ENCODE measurements at places on chromosomes 4 and X. TPM values are rescaled to one million over a fixed set of nuclear protein-coding genes. Genes with fewer than 3 reads are reported as not detected.

DNA sequence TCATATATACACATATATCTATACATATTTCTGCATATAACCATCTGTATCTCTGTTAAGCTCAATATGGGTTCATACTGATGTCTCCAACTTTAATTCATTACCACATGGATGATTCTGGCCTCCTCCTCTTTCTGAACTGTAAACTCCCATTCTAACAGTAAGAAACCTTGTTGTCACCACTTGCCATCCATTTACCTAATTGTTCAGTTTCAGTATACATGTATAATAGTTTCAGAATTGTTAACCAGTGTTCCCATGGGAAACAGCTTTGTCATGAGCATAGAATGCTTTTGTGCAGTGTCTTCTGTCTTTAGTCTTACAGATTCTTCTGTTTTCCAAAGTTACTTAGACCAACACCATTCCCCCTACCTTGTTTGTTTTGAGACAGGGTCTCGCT, 35.9 kb downstream of the SLC9A6 start:
- DNase-seq, result no peak

- no peak for DNase-seq
Observed at GRCh38 chrX:15204130-15204751, 65.6 kb downstream of the ASB9 start.

- no peak for DNase-seq
Observed at GRCh38 chrX:135420831-135421230, 913 bp upstream of the SMIM10L2A start.

DNA sequence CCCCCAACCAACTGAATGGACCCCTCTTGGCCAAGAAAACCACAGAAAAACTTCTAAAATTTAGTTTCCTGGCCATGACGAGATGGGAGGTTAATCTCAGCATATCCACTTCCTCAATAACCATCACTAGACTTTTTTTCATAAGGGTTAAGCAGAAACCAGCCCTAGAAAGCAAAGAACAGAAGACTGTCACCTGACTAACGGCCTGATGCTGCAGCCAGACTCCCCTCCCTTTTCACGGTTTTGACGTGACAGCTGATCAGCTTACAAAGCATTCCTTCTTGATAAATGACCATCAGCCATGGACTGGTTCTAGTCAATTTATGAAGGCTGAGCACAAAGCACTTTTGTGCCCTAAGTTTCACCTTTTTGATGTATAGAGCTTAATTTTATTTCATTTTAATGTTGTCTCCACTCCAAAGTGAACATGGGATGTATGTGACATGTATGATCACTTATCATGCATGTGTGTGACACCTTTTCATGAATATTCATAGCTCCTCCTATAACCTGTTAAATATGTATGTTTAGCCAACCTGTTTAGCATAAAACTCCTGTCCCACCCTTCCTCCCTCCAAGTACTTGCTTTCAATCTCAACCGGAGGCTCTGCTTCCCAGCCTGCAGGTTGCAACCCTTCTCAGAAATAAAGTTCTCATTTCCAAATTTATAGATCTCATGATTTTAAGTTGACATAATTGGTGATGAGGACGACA, 56.3 kb downstream of the SERTM2 start:
- no peak for DNase-seq

DNA sequence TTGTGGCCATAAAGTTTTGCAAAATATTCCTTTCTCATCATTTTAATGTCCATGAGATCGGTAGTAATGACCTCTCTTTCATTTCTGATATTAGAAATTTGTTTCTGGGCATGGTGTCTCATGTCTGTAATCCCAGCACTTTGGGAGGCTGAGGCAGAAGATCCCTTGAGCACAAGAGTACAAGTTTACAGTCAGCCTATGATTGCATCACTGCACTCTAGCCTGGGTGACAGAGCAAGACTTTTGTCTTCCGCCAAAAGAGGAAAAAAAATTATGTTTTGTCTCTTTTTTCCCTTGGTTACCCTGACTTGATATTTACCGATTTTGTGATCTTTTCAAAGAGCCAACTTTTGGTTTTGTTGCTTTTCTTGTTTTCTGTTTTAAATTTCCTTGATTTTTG, 10.8 kb upstream of the NKAP start:
- DNase-seq, result no peak

DRD5 gene
- not detected for polyA plus RNA-seq

PNMA5 gene
- polyA plus RNA-seq, result 0.04 TPM

RBMXL3 gene
- polyA plus RNA-seq, result not detected

GRCh38 chr4:182189103-182189878, 53.9 kb upstream of the TENM3 start:
- no peak for DNase-seq

ARL9 gene
- 0.23 TPM for polyA plus RNA-seq

GRCh38 chr4:165129924-165130323, 17.3 kb upstream of the TMEM192 start:
- no peak for DNase-seq

CENPVL3 gene
- not detected for polyA plus RNA-seq

DNA sequence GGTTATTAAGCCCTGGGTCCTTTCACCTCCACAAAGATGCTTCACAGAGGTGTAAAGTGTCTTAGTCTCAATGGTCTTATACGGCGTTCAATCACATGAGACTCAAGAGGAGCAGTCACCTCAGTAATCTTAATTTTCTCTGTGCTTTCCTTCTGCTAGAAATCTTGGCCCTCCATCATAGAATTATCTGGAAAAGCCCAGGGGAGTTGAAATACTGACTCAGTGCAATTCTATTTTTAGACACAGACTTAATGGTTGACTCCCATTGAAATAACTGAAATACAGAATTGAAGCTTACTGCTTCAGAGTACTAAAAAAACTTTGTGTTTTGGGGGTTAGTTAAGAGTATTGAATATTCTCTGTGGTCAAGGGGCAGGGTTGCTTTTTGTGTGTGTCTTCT, 94.5 kb upstream of the IL15 start:
- no peak for DNase-seq

TRIML2 gene
- not detected for polyA plus RNA-seq

DNA sequence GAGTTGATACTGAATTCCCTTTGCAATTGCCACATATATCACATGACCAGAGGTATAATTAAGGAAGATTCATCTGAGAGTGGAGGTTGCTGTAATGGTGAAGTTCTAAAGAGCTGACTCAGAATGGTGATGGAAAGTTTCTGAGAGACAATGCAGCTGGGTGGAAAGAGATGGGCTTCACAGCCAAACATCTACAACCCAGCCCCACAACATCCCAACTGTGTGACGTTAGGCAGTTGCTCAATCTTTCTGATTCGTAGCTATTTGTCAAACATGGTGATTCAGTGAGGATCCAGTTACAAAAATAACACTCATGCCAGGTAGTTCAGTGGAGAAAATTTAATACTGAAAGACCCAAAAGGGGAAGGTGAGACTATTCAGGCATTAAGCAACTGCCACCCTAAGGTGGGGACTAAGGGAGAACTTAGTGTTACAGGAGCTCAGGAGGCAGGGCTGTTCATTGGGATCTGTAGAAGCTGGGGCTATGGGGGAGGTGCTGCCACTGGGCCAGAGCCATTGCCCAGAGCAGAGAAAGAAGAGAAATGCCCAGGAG, 6.9 kb upstream of the AFF1 start:
- no peak for DNase-seq

WAS gene
- 6.1 TPM for polyA plus RNA-seq

- DNase-seq, result no peak
Observed at GRCh38 chr4:7434766-7435150, at the start of gene PSAPL1. TSS of gene PSAPL1 (minus strand) at chr4:7434930. CDS start at chr4:7434879, 51 bp downstream.

AMTN gene
- not detected for polyA plus RNA-seq

DNA sequence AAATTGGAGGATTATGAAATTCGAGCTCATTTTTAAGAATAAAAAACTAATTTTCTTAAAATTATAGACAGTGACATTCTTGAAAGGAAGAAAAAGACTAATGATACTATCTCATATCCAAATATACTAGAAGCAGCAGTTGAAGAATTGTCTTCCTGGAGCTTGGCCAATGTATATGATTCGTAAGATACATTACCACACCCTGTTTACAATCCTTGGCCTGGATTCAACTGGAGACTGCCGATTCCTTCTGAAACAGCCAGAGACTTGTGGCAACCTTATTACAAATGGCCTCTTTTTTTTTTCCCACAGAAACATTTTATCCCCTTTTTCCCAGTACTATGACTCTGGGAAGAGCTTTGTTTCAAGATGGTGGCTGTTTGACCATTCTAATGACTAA, 571.2 kb upstream of the FAT1 start:
- DNase-seq, result no peak

POLN gene
- 1.0 TPM for polyA plus RNA-seq

DNA sequence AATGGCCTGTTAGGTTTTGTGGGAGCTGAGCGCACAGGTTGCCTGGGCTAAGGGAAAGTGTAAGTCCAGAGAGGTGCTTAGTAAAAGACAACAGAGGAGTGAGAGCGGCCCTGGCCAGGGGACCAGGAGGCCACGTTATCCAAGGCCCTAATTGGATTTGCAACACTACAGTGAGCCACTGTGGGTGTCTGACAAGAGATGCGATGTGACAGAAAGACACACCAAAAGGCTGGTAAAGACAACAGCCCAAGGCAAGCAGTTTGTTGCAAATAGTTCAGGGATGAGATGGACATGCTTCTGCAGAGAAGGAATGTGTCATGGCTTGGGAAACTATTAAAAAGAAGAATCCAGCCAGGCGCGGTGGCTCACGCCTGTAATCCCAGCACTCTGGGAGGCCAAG, 162.7 kb upstream of the KIT start:
- no peak for DNase-seq

GRCh38 chr4:165610679-165611437, 232.1 kb downstream of the CPE start:
- DNase-seq, result no peak

GRCh38 chrX:88746925-88747324, at the start of gene CPXCR1:
TSS of gene CPXCR1 (plus strand) at chrX:88747225. CDS start at chrX:88753415, 6,190 bp downstream.
- DNase-seq, result no peak

DNA sequence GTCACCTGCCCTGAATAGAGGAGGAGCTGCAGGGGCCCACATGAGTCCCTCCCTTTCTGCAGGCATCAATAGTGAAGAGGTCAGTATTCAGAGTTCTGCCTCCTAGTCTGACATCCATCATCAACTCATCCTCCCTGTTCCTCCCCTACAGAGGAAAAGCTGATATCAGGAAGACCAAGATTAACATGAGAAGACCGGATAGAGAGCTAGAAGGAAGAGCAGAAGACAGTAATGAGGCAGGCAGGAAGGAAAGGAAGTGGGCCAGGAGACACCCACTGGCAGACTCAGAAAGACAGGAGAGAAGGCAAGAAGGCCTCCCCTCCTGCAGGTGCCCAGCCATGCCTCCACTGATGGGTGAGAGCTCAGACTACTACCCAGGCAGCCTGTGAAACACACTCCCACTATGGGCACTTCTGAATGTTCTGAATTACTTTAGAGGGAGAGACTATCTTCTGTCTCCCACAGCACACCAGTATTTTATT, 74.6 kb downstream of the CC2D2A start:
- no peak for DNase-seq

DNA sequence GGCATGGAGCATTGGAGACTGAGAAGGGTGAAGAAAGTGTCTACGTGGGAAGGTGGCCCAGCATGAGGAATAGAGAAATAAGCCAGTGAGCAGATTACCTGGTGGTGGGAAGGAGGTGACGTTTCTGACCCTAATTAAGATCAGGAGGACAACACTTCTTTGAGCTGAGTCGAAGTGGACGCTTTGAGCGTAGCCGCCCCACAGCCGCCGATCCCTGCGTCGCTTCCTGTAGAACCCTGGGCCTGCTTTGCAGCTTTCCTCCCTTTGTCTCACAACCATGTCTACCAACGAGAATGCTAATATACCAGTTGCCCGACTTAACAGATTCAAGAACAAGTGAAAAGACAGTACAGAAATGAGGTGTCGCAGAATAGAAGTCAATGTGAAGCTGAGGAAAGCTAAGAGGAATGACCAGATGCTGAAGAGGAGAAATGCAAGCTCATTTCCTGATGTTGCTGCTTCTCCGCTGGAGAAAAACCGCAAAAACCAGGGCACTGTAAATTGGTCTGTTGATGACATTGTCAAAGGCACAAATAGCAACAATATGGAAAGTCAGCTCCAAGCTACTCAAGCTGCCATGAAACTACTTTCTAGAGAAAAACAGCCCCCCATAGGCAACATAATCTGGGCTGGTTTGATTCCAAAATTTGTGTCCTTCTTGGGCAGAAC, 6.4 kb upstream of the ANTXR2 start:
- no peak for DNase-seq

CXorf38 gene
- polyA plus RNA-seq, result 8.0 TPM

DNA sequence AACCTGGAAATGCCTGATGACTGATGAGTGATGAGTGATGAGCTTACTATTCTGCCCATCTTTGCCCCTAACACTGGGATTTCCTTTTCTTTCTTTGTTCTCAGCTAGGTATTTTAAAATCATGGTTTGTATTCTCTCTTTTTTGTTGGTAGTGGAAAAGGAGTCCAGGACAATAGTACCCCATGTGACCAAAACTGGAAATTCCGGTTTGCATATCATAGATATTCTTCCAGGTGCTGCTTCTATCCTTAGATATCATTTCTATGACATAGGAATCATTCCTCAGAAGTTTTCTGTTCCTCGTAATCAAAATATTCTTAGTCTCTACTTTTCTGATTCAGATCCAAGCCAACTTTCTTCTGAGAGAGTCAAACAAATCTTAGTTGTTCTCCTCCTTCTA, 320.5 kb upstream of the TET2 start:
- no peak for DNase-seq

DNA sequence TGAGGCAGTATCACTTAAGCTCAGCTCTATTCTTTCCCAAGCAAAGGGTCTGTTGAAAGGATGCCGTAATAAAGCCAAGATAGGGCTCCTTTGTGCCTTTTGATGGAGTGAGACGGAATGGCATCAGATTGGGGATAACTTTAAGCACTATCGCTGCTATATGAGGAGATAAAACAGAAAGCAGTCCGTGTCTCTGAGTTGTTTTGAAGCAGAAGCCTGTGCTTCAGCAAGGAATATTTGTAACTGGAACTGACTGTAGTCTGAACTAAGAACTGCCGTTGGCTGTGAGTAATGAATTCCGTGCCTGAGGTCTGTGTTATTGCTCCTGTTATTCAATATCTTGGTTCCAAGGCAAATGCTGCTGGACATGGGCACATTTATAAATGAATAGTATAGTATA, 297.4 kb downstream of the ANKRD50 start:
- DNase-seq, result no peak

Data from urinary bladder (tissue), 4 donors.